Choroid plexus epithelial cell (primary cell): ENCODE measurements at places on chromosomes 16 and 17.

DNA sequence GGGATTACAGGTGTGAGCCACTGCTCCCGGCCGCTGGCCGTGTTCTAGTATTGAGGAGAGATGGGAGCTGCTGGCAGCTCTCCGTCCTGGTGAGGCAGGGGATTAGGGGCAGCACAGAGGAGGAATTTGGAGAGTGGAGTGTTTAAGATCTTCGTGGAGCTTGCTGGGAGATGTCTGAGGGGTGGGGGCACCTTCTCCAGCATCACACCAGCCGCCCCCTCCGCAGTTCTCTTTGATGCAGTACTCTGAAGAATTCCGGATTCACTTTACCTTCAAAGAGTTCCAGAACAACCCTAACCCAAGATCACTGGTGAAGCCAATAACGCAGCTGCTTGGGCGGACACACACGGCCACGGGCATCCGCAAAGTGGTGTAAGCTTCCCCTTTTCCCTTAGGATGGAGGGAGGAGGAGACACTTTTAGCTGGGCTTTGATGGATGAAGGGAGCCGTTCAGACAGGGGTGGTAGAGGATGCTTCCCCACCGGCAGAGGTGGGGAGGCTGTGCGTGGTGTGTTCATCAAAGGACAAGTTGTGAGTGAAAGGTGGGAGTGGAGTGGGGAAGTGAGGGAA lies 11.9 kb downstream of the ITGAM start:
- no peak for DNase-seq

DNA sequence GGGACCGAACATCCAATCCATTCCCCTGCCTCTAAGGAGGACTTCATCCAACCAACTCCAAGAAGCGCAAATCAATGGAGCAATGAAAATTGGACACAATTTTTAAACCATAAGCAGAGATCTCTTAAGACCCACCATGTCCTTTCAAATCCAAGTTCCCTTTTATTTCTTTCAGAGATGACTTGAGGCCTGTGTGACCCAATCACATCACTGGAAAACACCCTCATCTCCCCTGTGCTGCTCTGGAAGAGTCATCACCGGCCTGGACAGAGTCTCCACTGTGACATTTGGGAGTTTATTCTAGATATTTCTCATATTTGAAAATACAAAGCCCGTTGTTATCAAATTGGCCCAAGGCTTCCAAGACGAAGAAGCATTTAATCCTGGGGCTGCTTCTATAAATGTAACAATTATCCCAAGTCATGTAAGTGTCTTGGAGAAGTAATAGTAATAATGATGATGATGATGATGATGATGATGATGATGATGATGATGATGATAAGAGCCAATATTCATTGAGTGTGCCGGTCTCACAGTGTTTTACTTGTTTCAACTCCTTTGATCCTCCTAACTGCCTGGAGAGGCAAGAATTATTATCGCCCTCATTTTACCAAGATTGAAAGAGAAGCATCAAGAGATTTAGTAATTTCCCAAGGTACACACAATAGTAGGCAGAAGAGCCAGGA lies 72.1 kb downstream of the COPRS start:
- no peak for DNase-seq

DNA sequence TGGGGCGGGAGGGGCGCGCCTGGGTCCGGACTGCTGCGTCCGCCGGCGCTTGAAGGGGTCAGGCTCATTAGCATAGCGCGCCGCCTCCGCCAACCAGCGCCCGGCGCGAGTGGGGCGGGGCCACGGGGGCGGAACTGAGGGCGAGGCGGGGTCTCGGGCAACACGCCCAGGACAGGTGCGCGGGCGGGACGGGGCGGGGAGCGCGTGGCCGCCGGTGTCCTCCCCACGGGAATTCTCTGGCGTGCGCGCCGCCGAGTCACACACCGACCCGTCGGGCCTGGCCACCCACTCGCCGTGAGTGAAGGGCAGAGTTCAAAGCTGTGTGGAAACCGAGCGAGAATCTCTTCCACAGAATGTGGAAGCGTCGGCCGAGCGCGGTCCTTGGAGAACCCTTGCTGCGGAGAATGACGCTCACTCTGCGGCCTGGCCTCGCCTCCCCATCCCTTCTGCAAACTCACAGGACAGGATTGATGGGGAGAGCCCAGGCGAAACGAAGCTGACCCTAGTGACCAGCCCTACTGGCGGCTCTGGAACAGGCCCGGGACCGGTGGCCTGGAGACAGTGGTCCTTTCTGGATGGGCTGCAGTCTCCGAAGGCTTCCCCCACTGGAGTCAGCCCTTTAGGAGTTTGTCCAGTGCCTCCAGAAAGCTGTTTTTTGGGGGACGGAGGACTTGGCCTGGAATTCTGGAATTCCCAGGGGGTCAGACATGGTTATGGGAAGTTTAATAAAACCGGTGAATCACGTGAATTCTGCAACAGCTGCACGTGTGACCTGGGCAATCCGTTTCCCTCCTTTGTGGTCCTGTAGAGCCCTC lies at the start of gene SNAI3:
TSS of gene SNAI3 (minus strand) at position 69 of the 815 bp plus-strand sequence. CDS start 101 bp downstream, outside the sequence.
- DNase-seq: peak; percentile 51

GRCh38 chr17:77675816-77676215 lies 282.7 kb upstream of the TNRC6C start:
- no peak for DNase-seq

GRCh38 chr17:41223821-41224220 lies 2.6 kb upstream of the KRTAP9-2 start:
- DNase-seq: no peak

GRCh38 chr17:28763804-28764266 lies 20.0 kb downstream of the TRAF4 start:
- peak; percentile 83 for DNase-seq

GRCh38 chr16:78984887-78985464 lies 615.6 kb downstream of the MAF start:
- DNase-seq: no peak

- DNase-seq: no peak
Measured at GRCh38 chr17:47697906-47698711, 4.1 kb downstream of the TBKBP1 start.

- DNase-seq: no peak
Measured at GRCh38 chr16:85360323-85361277, 248.3 kb upstream of the CIBAR2 start.

DNA sequence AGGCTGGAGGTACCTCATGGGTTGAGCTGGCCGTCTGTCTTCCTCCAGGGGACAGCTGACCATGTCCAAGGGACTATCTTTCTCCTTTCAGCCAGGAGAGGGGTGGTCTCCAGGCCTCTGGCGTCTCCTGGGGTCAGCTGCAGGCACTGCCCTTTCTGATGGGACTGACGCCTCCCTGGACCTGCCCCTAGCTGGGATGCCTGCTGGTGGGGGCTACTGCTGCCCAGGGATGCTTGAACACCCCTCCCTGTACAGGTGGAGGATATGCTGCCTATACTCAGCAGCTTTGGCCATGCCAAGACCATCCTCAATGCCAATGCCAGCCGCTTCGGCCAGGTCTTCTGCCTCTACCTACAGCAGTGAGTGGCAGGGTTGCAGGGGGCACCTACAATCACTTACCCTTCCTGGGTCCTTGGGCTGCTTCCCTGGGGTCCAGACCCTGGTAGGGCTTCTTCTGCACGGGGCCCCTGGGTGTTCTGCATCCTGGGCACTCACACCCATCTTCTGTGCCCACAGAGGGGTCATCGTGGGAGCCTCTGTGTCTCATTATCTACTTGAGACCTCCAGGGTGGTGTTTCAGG lies 4.2 kb downstream of the MYO15B start:
- DNase-seq: no peak

- no peak for DNase-seq
Measured at GRCh38 chr17:12769981-12770380, 19.3 kb upstream of the ARHGAP44 start.

DNA sequence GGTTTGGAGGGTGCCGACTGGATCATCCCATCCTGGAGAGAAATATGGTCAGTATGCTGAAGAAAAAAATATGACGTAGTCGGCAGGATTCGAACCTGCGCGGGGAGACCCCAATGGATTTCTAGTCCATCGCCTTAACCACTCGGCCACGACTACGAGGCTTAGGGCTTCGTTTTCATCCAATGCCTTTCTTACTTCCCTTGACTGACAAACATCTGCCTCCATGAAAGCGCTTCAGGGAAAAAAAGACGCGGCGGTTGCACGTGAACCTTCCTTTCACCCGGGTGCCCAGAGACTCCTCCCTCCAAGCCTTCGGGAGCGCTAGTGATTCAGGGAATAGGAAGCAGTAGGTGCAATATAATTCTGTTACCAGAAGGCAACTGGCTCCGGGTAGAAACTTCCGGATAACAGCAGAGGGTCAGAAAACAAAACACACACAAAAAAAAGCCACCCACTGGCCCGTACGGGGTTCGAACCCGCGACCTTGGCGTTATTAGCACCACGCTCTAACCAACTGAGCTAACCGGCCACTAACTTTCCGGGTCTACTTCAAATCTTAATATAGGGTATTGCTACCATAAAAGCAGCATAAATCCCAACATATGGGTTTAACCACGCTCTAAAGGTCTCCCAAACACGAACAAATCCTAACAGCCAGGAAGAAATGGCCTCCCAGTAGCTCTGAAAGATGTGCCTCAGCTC lies 16.3 kb upstream of the AURKB start:
- DNase-seq: peak; percentile 97

GRCh38 chr17:74917430-74917829 lies 5.6 kb downstream of the USH1G start:
- no peak for DNase-seq

DNA sequence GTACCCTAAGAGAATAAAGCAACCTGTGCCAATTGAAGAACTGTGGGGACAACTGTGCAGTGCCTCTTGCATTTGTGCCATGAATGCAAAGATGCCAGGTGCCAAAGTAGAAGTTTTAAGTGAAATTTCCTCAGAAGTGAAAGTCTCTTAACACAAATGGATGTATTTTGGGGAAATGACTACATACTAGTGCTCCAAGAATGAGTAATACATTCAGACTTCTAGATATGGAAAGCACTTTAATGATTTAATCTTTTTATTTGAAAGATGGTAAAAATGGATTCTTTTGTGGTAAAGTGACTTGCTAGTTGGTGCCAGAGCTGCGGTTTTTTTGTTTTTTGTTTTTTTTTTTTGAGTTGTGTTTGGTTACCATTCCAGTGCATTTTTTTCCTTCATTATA lies 15.0 kb downstream of the UTP18 start:
- peak; percentile 53 for DNase-seq

- no peak for DNase-seq
Measured at GRCh38 chr17:33896263-33896662, 358.8 kb upstream of the CCL2 start.

GRCh38 chr17:78996781-78997201 lies 12.8 kb downstream of the CANT1 start:
- no peak for DNase-seq

DNA sequence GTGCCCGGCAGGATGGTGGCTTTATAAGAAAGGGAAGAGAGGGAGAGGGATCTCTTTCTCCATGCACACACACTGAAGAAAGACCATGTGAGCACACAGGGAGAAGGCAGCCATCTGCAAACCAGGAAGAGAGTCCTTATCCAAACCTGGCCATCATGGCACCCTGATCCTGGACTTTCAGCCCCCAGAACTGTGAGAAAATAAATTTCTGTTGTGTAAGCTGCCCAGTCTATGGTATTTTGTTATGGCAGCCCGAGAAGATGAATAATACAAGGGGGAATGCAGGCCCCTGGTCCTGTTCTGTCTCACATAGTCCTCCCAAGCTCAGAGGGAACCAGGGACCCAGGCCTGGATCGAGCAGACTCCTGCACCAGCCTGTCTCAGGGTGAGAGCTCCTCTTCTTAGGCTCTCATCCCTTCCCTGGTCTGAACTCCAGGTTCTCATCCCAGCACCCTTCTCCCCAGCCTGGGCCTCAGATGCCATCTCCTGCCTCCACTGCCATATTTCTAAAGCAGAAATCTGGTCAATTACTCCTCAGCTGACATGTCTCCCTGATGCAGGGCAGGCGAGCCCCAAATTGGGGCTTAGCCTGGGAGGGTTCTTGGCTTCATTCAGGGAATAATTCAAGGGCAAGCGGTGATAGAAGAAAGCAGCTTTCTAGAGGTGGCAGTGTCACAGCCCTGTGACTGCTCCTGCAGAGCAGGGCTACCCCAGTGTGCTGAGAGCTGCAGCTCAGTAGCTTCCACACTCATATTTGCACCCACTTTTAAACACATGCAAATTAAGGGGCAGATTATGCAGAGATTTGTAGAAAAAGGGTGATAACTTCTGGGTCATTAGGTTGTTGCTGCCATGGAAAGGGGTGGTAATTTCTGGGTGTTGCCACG lies 28.8 kb downstream of the IGFBP4 start:
- DNase-seq: peak; percentile 67

DNA sequence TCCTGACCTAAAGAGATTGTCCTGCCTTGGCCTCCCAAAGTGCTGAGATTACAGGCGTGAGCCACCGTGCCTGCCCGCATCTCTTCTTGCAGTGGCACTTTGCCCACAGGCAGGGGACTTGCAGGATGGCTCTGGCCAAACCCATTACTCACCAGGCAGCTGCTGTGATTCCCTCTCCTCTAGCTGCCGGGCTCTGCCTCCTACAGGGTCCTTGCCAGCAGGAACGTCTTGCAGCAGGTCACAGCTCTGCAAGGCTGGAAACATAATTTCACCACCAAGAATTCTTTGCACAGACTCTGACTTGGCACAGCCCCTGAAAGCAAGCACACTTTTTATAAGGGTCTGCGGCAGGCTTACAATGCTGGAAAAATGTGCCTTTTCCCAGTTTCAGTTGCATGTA lies 20.3 kb downstream of the COX4I1 start:
- DNase-seq: no peak

- DNase-seq: peak; percentile 28
Measured at GRCh38 chr17:50035421-50035879, 20.5 kb upstream of the ITGA3 start.

- peak; percentile 15 for DNase-seq
Measured at GRCh38 chr16:4763791-4764190, 3.2 kb downstream of the ZNF500 start.

DNA sequence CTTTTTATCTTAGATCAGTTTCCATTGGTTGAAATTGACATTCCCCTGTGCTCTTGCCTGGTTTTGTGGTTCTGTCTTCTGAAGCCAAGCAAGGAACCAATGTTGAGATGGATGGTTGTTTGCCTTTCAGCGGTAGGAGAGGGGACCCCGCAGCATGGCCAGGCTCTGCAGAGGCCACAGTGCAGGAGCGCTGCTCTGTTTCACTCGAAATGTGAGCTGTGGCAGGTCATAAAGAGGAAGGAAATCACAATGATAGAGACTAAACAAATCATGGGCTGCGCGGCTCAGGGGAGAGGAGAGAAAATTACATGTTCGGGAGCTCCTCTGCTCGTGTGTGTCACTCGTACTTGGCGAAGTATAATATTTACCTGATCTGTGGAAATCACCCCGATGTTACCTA lies 148.2 kb downstream of the SNX29 start:
- DNase-seq: no peak

DNA sequence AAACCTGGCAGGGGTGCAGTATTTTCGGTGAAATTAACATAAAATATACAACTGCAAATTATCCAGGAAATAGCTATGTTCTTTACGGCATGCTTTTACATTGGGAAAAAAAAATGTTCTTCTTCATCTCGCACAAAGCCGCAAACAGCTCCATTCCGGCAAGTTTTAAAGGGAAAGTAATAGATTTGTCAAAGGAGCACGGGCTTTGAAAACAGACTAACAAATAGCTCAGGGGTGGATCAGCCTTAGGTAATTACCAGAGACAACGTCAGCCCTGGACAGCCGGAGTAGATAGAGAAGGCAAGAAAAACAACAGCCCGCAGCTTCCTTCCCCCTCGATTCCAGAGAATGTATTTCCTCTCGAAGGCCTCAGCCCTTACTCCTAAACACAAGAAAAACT lies 222.5 kb downstream of the C16orf78 start:
- DNase-seq: peak; percentile 70
